Fibroblast of upper back skin (primary cell): ENCODE measurements at places on chromosomes 4 and X.

DNA sequence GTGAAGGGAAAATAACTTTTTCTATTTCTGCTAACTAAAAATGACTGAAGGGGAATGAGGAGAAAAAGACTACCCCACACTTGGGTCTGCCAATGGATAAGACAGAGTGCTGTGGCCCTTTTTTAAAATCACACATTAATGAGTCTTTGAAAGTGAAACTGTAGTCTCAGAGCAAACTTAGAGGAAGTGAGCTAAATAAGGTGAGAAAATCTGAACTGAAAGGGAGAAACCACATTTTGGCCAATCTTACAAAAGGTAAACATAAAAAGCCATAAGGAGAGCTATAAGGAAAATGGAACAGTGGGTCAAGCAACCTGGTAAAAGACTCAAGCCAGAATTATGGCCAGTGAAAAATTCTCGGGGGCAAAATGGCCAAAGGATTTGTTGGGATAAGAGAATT lies 755.1 kb upstream of the IGFBP7 start:
- no peak for DNase-seq

DNA sequence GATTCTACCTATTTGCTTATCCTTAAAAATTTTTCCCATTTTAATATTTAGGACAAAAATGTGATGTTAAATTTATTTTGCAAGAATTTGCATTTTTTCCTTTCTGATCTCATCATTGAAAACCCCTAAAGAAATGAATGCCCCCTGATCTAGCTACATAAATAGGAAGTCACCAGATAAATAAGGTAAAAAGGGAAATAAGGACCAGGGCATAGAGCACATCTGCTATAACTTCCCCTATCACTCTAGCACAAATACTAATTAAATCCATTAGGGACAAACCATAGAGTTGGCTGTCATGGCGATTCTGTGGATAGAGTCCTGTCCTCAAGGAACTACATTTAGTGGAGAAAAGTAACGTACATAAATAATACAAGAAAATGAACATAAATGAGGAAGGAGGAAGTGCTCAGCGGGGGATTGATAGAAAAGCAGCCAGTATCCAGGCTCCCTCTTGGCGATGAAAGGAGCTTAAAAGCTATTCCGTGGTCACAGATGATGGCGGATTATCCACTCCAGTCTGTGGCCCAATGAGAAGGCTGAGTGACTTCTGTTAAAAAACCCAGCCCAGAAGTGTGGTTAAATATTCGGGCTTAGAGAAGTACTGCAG lies 76.9 kb upstream of the RPL34 start:
- no peak for DNase-seq

DNA sequence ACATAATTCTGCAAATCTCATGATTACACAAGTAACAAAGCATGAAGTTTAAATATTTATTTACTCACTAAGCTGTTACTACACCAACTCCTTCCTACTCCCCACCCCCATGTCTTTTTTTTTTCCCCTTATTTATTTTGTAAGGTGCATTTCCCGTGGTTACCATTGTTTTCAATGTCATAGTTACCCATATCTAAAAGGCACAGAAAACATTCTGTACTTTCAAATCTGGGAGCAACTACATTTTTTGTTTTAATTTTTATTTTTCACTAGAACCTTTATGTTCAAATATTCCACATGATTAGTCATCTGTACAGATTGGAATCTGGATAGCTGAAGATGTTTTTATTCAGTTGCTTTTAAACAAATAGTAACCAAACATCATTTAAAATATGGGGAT lies 62.8 kb downstream of the PPP3CA start:
- DNase-seq: no peak

- no peak for DNase-seq
These were observed 169.0 kb downstream of the RAPGEF2 start for GRCh38 chr4:159271856-159272255.

DNA sequence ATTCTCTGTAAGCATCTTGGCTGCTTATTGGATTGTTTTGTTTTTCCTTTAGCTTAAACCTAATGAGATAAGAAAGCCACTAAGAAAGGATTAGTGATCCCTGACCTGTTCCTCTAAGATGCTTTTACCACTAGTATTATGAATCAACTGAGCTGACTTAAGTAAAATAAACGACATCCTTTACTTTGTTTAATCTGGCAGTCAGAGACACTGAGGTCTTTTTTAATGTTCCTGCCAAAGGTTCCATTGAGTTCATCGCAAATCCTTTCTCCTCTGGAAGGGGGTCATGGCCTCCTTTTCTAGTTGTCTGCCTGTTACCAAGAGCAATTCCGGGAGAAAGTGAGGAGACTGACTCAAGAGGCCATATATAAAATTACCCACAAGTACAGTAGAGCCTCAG lies 1038.3 kb upstream of the SLIT2 start:
- DNase-seq: peak; percentile 45

DNA sequence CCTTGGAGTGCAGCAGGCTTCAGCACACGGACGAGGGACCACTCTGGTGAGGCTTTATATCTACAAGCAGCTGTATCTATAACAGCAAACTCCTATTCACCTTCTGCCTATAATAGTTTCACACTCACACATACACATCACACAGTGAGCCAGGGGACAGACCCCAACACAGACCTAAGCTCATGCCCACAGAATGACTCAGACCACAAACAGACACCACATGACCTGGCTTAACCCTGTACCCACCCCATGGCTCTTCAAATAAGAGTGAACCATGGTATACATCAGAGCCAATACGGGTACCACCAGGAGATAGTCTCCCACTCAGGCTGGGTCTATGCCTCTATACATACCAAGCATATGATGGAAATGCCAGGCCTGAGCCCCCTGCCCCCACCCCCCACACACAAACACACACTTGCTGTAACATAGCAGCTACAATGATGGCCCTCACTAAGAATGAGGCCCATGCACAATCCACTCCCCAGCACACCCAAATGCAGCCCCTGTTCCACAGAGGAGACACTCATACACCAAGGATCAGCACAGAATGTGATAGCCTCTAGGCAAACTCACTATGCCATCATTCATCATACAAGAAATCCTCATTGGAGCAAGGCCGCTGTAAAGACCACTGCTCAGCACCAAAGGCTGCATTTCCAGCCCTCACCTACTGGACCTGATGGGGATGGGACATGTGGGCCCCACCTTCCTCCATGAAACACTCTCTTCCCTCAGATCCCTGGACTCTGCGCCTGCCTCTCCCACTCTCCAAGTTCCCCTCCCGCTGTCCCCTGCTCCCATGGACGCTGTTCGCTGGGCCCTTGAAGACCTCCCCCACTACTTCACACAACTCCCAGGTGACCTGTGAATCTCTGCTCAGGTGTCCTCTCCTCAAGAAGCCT lies 62.1 kb upstream of the XIAP start:
- peak; percentile 18 for DNase-seq

DNA sequence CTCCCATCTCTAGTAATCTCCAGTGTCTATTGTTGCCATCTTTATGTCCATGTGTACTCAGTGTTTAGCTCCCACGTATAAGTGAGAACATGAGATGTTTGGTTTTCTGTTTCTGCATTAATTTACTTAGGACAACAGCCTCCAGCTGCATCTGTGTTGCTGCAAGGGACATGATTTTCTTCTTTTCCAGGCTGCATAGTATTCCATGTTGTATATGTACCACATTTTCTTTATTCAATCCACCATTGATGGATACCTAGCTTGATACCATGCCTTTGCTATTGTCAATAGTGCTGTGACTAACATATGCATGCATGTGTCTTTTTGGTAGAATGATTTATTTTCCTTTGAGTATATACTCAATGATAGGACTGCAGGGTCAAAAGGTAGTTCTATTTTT lies 18.6 kb upstream of the ANKRD17 start:
- DNase-seq: no peak

DNA sequence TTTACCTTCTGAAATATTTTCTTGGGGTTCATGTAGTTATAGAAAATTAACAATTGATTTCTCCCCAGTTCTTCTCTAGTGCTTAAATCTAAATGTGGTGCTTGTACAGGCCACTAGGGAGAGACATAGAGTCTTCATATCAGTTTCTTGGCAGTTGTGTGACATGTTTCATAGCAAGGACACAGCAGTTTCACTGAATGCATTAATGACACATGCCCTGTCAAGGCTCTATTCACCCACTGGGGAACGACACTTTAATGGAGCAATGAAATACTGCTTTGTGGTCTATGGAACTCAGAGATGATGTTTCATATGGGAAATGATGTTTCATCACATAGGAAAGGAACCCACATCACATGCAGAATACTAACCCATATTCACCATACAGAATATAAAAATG lies 2.8 kb downstream of the VEGFC start:
- DNase-seq: peak; percentile 91

GRCh38 chr4:80156410-80156809 lies 40.9 kb upstream of the PRDM8 start:
- no peak for DNase-seq

GRCh38 chr4:165204462-165204830 lies 2.9 kb upstream of the KLHL2 start:
- DNase-seq: peak; percentile 49

DNA sequence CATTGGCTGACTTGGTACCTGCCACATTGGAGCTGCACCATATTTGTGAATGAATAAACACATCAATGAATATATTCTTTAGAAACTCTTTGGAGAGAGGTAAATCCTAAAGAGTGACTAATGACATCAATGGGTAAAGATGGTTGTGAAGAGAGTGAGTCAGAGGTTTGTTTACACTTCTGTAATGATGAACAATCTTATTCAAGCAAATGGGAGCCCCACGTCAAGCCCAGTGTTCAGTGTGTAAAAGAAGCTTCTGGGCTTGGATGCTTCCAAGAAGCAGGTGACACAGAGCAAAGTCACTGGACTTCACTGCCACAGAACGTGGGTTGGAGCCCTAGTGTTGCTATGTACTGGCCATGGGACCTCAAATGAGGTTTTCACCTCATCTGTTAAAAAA lies 319.0 kb downstream of the STK32B start:
- DNase-seq: no peak

- no peak for DNase-seq
These were observed 34.4 kb downstream of the TMSB4X start for GRCh38 chrX:13009273-13009672.

GRCh38 chr4:88989990-88990389 lies 67.0 kb downstream of the FAM13A start:
- DNase-seq: no peak

- peak; percentile 65 for DNase-seq
These were observed 189.1 kb upstream of the C1QTNF7 start for GRCh38 chr4:15238720-15239119.

- peak; percentile 67 for DNase-seq
These were observed 21.2 kb upstream of the SLC25A31 start for GRCh38 chr4:127708985-127709384.

- no peak for DNase-seq
These were observed 212.7 kb downstream of the CENPC start for GRCh38 chr4:67332627-67333026.
